ENCODE measurements at places on chromosomes 2 and 18.
A peak's percentile ranks its signal among the peaks of the same experiment; 100 is the strongest.

DNA sequence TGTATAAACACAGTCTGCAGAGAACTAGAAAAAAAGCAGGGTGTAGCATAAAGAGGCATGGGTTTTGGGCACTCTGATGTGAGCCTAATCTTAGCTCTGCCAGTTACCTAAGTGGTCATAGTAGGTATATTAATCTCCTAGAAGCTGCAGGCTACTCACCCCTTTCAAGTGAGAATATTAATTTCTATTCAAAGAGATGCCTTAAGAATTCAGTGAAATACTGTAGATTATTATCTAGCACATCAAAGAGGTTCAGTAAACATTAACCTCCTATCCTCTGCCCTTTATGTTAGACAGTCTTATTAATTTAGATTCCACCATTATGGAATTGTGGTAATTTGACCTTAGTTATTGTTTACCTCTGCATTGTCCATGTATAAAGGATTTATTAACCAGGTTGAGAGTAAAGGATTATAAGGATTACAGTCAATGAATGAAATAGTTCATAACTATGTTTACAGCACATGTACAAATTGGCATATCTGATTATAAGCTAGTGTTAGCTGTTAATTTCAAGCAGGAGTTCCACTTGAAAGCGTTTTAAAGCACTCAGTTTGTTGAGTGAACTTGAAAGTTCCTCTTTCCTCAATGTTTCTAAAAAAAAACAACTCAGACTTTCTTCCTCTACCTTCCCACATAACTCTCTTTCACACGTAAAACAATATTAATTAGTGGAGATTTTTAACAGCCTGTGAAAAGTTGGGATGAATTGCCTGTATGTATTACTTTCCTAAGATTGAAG, 150.6 kb upstream of the EPC2 start:
- DNase-seq, result no peak

DNA sequence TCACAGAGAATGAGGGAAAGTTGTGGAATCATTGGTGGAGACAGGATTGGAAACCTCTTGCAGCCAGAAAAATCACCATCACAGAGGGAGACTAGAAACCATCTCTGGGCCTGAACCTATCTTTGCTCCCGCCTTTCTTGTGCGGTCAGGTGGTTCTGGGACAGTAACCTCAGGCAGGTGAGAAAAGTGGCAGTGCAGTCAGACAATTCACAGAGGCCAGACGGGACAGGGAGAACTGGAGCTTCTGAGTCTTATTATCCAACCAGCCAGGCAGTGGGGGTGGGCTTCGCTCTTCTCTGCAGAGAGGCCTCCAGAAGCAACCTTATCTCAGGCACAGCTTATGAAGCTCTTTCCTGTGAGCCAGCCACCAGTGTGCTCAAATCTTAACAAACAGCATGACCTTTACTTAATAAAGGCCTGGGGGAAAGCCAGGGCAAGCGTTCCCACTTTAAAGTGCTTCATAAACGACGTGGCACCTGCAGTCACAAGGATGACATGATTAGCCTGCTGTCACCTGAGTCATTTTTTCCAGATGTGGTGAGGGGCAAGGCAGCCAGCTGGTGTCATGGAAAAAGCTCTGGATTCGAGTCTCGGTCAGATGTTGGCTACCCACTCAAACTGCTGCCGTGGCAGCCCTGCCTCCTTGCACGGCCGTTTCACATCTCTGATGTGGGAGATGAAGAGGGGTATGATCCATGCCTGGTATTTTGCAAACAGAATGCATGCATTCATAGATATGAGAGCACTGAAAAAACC, 109.7 kb downstream of the B3GNT2 start:
- DNase-seq, result no peak

GRCh38 chr2:169108099-169108884, 38.9 kb downstream of the DHRS9 start:
- DNase-seq, result no peak

DNA sequence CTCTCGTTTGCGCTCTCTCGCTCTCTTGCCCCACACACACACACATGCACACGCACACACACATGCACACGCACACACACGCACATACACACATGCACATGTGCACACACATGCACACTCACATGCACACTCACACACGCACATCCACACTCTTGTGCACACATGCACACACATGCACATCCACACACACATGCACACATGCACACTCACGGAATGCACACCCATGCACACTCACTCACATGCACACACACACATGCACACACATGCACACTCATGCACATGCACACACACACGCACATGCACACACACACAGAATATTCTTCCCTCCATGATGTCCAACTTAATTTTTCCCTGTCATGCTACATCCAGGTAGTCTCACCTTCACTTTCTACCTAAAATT, 360.1 kb downstream of the DCC start:
- DNase-seq, result no peak

GRCh38 chr2:225994748-225995405, 595.4 kb downstream of the NYAP2 start:
- DNase-seq, result no peak

GRCh38 chr2:319059-319600, 31.2 kb upstream of the ALKAL2 start:
- no peak for DNase-seq

- DNase-seq, result no peak
Observed at GRCh38 chr2:171365232-171365631, 68.6 kb downstream of the METTL8 start.

GRCh38 chr18:11020877-11021414, 128.4 kb downstream of the PIEZO2 start:
- no peak for DNase-seq

DNA sequence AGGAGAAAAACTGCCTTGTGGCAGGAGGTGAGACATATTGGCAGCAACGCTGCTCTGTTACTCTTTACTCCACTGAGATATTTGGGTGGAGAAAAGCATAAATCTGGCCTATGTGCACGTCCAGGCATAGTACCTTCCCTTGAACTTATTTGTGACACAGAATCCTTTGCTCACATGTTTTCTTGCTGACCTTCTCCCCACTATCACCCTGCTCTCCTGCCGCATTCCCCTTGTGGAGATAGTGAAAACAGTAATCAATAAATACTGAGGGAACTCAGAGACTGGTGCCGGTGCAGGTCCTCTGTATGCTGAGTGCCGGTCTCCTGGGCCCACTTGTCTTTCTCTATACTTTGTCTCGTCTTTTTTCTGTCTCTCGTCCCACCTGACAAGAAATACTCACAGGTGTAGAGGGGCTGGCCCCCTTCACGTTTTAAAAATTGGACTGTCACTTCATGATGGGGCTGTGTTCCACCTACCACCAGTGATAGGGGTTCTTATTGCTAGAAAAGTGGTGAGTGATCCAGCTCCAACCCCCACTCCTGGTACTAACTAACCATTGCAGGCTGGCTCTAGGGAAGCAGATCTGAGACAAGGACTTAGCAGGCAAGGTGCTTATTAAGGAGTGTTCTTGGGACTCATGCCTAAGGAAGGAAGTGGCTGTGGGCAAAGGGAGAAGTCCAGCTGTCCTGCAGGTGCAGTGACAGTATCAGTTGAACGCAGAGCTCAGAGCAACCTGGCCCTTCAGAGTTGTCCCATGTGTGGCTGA, 51.7 kb downstream of the LONRF2 start:
- DNase-seq, result no peak

DNA sequence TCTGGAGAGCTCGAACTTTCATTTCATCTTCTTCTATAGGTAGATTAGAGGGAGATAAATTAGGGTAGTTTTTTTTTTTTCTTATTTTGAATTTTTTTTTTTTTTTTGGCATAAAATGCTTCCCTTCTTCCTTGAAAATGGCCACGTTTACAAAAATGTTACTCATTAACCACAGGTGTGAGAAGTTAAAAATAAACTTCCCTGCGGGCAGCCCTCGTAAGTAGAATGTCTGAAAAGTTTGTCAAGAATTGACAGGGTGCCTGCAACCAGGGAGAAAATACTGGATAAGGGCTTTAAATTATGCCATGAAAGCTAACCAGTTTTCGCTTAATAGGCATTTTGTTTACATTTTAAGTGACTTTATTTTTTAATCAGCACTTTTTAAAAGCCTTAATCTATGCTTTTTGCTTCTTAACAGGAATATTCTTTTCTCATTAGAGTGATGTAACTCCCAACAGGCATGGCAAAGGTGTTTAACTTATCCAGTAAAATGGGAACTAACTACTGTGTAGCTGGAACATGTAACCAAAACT, 4.2 kb upstream of the FN1 start:
- no peak for DNase-seq

GRCh38 chr2:19361325-19361990, 3.0 kb upstream of the OSR1 start:
- DNase-seq, result no peak

- no peak for DNase-seq
Observed at GRCh38 chr2:69616755-69617154, 26.8 kb downstream of the AAK1 start.

DNA sequence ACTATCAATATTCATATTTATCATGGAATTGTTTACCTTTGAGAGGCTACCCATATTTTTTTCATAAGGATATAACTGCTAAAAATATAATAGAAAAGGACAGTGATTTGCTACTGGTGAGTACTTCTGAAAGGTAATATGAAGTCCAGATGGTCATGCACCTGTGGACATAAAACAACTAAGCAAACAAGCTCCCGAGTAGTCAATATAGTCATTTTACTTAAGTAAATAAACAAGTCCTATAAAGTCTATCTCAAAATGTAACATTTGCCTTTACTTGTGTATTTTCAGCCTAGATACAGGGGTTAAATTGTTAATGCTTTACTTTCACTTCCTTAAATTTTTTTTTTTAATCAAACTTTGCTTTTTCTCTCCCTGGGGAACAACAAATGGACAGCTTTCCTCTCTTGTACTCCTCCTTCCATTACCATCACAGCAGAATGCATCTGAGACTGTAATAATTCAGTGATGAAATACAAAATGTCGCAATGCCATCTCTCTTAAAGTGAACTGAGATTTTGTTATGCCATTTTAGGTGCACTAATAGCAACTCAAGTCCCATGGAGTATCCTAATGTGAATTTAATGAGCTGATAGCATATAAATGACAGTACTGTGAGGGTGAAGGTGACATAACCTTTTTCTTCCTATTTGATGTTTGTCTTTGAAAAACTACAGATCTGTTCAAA, 1325.4 kb upstream of the ZEB2 start:
- no peak for DNase-seq

DNA sequence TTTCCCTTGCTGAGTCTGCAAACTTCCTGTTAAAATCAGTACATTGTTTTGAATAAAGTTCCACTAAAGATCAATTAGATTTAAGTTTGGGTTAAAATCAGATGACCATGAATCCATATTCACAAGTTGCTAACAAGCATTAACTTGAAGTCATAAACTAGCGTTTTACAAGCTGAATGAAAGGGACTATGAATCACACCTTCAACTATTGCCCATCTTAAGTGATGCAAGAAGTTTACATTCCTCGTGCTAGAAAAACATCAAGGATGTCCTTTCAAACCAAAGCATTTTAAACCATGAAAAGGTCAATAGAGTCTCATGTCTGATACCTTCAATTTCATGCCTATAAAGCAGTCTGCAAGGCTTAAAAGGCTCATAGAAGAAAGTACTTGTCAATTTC, 257.2 kb upstream of the SYT4 start:
- no peak for DNase-seq

DNA sequence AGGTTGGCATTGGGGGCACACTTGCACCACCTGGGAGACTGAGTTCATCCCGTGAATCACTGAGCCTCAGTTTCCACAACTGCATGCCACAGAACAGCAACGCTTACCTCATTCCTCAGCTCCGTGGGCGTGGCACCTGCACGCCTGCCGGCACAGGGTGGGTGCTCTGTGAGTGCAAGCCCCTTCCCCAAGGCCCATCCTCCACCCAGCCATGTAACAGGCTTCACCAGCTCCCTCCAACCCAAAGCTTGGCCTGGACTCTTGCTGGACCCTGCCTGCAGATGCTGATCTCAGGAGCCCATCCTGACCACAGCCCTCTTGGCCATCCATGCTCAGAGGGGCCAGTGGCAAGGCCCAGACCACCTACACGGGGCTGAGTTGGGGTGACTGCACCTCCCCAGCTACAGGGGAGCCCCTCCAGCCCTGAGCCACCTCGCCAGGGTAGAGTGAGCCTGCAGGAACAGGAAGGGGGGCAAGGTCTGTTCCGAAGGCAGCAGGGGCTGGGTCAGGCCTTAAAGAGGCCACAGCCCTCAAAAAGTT, 1.8 kb downstream of the PRLH start:
- DNase-seq, result no peak

DNA sequence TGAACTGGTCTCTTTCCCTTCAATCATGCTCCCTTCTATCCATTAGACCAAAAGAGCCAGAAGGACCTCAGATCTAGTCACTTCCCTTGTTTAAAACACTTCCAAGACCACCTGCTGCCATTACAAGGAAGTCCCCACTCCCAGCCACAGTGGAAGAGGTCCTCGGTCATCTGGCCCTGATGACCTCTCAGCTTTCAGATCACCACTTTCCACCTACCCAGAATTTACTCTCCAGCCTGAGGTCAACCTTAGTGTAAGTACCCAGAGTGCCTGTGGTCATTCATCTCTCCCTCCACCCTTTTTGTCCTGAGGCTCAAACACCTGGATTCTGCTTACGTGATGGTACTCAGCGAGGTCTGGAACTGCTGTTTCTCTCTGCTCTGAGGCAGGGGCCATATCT, 67.1 kb downstream of the MARCO start:
- no peak for DNase-seq

- DNase-seq, result no peak
Observed at GRCh38 chr18:9055626-9056025, 46.9 kb upstream of the NDUFV2 start.

DNA sequence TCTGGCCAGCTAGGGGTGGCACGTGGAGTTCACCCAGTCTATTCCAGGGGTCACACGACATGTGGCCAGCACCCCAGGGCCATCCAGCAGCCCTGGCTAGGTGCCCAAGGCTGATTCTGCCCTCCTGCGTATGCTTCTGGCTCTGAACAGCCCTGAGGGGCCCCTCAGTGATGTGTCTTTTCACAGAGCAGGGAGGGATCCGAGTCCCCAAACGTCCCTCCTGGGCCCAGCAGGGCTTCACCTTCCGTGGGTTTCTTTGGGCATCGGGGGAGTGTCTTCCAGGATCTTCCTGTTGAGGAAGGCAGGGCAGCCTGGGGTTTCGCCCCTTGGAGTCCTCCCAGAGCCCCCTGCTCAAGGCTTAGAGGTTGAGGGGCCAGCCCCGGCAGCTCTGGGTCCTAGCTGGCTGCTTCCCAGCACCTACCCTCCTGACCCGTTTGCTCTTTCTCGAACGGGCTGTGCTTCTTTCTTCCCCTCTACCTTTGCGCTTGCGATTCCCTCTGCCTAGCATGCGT, 165.9 kb downstream of the DYSF start:
- DNase-seq, result no peak

- DNase-seq, result peak; percentile 0
Observed at GRCh38 chr2:217609952-217610351, 392.8 kb downstream of the TNS1 start.

DNA sequence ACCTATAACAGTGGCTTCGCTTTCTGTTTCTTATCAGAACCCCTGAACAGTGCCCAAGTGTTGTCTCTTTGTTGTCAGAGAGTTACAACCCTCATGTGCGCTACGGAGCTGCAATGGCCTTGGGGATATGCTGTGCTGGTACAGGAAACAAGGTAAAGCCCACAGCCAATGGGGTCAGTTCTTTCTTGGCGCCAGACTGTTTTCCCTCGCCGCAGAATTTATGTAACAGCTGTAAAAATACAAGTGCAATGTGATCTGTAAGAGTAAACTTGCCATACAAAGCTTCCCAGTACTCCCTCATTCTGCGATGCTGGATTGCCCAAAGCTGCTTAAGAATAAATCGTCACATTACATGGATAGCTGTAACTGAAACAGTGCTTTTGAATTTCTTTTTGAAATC, 13.9 kb upstream of the HTR2B start:
- peak; percentile 60 for DNase-seq

- DNase-seq, result no peak
Observed at GRCh38 chr2:56676966-56677365, 493.2 kb downstream of the CCDC85A start.

- no peak for DNase-seq
Observed at GRCh38 chr2:46720592-46721185, 194.9 kb downstream of the MCFD2 start.
